ENCODE measurements at places on chromosomes 3 and 15.
A peak's percentile ranks its signal among the peaks of the same experiment; 100 is the strongest.

- DNase-seq = no peak
Observed at GRCh38 chr3:8656240-8656639, 11.6 kb upstream of the SSUH2 start.

DNA sequence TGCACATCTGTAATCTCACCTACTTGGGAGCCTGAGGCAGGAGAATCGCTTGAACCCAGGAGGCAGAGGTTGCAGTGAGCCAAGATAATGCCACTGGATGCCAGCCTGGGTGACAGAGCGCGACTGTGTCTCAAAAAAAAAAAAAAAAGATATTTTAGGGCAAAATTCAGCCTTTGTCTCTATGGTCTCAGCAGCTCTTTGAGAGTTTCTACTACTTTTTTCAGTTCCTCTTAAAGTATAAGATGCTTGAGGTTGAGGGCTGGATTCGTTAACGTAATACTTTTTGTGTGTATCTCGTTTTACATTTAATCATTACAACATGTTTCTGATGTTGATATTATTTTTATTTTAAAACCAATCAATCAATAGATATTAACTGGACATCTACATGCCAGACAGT, 381.2 kb upstream of the TBL1XR1 start:
- no peak for DNase-seq

DNA sequence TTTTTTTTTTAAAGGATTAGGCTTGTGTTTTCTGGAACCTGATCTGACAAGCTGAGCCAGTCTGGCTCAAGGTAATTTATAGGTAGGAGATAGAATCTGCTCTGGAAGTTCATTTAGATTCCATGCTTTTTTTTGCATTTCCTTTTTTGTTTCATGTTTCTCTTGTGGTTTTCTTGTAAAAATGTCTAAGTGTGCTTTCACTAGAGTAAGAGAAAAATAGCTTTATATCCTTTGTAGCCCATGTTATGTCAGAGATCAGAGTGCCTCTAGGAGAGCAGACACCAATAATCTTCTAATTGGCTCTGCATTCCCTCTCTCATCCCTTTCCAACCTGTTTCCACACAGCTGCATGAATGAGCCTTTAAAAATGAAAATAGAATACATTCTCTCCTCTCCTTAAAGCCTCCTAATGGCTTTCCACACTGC, 389.8 kb upstream of the KCNMB2 start:
- DNase-seq = no peak

DNA sequence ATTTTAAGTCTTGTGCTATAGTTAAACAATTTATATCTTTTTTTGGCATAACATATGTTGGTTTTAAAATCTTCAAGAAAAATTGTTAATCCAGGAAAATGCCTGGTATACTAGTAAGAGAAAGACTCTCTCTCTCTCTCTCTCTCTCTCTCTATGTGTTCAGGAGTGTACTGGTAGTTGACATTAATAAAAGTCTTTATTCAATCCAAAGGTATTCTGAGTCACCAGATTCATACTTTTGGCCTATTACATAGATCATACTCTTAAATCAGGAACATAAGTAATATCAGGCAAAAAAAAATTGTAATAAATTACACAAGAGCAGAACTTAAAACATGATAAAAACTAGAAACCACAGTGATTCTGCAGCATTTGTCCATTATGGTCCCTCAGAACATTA, 70.2 kb downstream of the TFG start:
- no peak for DNase-seq

GRCh38 chr15:92907896-92908712, 8.0 kb downstream of the CHD2 start:
- no peak for DNase-seq

GRCh38 chr3:113157408-113158030, 53.8 kb upstream of the BOC start:
- DNase-seq = no peak

GRCh38 chr3:138400651-138401070, 33.8 kb upstream of the ESYT3 start:
- no peak for DNase-seq

DNA sequence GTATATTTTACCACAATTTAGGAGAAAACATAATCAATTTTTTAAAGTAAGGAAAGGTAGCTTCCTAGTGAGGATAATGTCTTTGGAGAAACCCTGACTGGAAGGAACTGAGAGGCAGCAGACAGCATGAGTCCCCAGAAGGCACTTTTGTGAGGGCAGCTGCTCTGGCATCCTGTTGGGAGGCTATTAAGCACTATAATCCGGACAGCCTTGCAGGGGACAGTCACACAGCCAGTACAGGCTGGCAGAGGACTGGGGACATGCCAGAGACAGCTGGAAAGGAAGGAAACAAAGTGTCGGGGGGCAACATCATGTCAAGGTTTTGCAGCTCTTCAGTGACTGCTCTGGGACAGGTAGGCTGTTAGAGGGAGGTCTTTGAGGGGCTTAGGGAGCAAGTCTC, 15.7 kb downstream of the ACAN start:
- DNase-seq = no peak

- no peak for DNase-seq
Observed at GRCh38 chr3:58899159-58899952, 150.5 kb downstream of the CFAP20DC start.

DNA sequence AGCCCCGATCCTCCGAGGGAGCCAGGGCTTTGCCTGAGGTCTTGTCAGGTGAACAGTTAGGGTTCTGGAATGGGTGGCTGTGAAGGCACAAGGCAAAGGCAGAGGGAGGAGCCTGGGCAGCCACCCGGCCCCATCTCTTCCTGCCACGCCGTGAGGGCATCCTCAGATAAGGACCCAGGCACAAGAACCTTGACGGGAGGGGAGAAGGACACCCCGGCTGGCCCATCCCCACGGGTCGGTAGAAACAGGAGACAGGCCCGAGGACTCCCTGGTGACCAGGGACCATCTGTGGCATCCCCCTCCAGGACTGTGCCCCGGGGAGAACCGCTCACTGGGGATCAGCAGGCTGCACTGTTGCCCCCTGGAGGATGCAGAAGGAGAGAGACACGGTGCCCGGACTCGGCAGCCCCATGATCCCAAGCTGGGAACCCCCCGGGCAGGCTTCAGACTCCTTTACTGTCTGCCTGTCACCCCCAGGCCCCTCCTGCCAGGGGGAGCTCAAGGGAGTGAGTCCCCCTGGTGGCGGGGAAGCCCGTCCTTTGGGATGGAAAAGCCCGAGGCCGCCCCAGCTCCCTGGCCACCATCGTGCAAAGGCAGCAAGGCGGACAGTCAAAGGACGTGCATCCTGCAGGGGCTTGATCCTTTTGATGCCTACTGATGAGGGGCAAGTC, 12.3 kb upstream of the PCSK6 start:
- DNase-seq = peak; percentile 14

Data from activated naive CD4-positive, alpha-beta T cell (primary cell).